ENCODE measurements at places on chromosomes 11 and 22.

GRCh38 chr11:73040046-73040445, 102.1 kb downstream of the FCHSD2 start:
- DNase-seq, result no peak

DNA sequence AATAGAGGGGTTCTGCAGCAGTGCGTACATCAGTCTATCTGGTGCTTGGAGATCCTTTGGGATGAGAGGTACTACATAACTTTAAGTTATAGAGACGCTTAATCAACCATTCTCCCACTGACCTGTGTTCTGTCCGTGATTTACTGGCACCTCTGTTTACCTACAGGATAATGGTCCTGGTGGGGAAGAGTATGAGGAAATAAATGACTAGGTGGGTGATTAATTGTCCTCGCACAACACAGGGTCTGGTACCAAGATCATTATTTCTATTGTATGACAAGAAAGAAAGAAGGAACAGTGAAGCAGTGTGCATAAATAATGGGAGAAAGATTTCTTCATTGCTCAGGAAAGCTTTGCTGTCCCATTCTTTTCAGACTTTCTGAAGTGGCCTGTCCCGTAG, 32.8 kb upstream of the FJX1 start:
- no peak for DNase-seq

GRCh38 chr11:60193687-60194433, 11.0 kb upstream of the MS4A6A start:
- DNase-seq, result peak; percentile 16

GRCh38 chr11:128823753-128824152, 43.3 kb downstream of the KCNJ1 start:
- DNase-seq, result no peak

- no peak for DNase-seq
Measured at GRCh38 chr11:115129473-115130289, 374.5 kb downstream of the CADM1 start.

- no peak for DNase-seq
Measured at GRCh38 chr11:110862407-110862806, 150.2 kb upstream of the ARHGAP20 start.

- no peak for DNase-seq
Measured at GRCh38 chr11:70824605-70825245, 426.4 kb downstream of the CTTN start.

DNA sequence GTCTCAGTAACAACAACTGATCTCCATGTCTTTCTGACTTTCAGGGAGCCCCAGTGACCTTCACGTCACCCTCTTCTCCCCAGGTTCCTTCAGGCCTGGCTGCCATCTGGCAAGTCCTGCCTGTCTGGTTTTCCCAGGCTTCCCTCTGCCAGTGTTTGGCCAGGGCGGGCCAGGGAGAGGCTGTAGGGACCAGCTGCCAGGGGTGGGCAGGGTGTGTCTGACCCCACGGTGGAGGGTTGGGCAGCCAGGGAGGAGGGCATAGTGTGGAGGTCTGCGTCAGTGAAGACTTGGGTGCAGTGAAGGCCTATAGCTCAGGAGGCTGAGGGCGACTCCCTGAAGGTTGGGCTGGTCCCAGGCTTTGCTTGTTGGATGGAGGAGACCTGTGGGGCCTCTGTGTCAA, 11.9 kb upstream of the MRGPRX2 start:
- DNase-seq, result no peak

DNA sequence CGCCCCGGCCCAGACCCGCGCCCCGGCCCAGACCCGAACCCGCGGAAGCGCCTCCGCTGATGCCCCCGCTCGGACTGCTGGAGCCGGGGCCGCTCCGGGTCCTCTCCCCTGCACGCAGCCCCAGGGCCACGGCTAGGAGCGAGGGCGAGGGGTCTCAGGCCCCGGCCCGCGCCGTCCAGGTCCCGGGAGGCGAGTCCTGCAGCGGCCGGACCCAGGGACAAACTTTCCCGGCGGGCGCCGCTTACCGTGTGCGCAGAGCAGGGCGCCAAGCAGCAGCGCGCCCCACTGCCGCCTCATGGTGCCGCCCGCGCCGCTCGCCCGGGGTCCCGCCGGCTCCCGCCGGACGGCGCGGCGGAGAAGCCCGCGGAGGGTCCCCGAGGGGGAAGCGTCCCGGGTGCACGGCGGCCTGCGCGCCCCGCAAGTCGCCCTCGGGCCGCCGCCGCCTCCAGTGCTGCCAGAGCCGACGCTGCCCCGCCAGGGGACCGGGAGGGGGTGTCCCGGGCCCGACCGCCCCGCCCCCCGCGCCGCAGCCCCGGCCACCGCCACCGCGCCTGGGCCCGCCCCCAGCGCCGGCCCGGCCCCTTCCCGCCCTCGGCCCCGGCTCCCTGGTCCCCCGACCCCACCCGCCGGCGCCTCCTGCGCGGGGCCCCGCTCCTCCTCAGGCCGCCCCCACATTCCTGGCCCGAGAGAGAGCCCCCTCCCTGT, at the start of gene LRP4:
Gene LRP4, minus strand, starts transcription at position 468 of the 705 bp plus-strand sequence. Its CDS starts 171 bp downstream, at position 297.
- DNase-seq, result peak; percentile 21

DNA sequence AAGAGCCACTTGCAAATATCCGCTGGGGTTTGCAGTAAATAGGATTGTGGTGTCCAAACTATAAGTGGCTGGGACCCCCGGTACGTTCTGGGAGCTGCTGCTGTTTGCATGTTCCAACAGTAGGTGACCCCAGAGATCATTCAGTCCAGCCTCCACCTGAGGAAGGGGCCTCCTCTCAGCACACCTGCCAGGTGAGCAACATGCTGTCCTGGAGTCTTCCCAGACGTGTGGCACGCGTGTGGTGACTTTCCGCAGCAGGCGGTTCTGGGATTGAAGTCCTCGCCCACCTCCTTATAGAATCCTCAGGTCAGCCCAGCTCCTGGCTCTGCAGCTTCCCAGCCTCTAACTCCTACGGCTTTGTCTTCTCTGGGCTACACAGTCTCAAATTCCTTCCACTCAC, 6.7 kb downstream of the P2RX3 start:
- DNase-seq, result no peak

DNA sequence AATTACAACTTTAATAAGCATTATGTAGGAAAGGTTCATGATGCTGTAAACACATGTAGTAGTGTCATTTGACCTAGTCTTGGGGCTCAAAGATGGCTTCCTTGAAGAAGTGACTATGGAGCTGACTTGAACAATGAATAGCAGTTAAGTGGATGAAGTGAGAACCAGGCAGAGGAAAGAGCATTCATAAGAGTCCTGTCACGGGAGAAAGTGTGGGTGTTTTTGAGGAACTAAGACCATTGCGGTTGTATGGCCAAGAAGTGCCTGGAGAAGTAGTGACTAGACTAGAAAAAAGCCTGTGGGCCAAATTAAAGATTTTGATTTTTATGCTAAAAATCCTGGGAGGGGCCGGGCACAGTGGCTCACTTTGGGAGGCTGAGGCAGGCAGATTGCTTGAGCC, 7.2 kb upstream of the IL18BP start:
- no peak for DNase-seq

- DNase-seq, result no peak
Measured at GRCh38 chr11:93501856-93502255, 41.3 kb downstream of the SMCO4 start.

GRCh38 chr22:41966225-41966606, 3.0 kb upstream of the SEPTIN3 start:
- DNase-seq, result no peak

- no peak for DNase-seq
Measured at GRCh38 chr11:1340111-1340510, 30.7 kb upstream of the TOLLIP start.

GRCh38 chr22:44659140-44659539, 42.9 kb upstream of the PRR5 start:
- DNase-seq, result no peak

GRCh38 chr22:46023558-46023981, 46.6 kb upstream of the WNT7B start:
- DNase-seq, result no peak

GRCh38 chr11:81421251-81421860, 1312.3 kb downstream of the FAM181B start:
- DNase-seq, result no peak

DNA sequence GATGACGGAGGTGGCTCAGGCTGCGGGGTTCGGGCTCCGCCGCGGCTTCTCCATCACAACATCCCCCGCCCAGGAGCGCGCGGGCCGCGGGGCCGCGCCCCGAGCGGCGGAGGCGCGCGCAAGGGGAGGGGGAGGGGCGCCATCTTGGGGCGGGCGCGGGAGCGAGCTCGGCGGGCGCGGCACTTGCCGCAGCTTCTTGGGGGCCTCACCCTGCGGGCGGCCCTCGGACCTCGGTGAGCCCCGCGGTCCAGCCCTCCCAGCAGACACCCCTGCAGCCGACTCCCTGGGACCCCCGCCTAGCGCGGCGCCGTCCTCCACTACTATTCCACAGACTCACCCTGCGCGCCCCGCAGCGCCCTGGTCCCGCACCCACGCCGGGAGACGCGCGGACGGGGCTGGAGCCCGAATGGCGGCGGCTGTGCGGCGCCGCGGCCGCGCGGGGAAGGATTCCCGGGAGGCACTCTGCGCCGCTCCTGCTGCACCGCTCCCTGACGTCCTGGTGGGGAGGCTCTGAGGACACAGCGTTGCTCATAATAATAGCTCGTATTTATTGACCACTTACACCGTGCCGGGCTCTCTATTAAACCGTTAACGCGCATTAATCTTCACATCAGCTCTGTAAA, at the start of gene APBB1:
Gene APBB1, minus strand, starts transcription at position 86 of the 623 bp plus-strand sequence. CDS start 7,747 bp downstream, outside the sequence.
- peak; percentile 75 for DNase-seq

DNA sequence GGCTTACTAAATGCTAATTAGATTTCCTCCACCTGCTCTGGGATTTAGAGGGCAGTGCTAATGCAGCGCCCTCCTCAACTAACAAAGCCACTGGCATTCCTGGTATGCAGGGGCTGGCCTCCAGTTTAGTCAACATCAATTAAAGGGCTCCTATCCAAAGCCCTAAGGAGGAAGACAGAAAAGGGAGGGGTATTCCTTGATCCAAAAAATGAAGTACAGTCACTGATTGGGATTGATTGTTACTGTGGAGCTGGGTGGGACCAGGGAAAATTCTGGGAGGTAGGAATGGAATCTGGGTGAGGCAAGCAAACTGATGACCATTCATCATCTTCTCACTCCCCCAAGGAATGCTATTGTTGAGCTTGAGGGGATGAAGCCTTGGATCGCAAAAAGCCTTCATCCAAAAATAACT, 52.2 kb downstream of the GAB2 start:
- no peak for DNase-seq

DNA sequence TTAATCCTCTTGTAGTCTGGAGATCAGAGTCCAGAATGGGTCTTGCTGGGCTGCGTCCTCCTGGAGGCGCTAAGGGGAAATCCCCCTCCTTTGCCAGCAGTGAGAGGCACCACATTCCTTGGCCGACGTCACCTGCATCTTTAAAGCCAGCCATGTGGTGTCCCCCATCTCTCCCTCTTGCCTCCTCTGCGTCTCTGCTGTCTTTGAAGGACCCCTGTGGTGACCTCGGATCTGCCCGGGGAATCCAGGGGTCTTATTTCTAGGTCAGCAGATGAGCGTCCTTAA, 27.2 kb upstream of the PARVB start:
- DNase-seq, result no peak

DNA sequence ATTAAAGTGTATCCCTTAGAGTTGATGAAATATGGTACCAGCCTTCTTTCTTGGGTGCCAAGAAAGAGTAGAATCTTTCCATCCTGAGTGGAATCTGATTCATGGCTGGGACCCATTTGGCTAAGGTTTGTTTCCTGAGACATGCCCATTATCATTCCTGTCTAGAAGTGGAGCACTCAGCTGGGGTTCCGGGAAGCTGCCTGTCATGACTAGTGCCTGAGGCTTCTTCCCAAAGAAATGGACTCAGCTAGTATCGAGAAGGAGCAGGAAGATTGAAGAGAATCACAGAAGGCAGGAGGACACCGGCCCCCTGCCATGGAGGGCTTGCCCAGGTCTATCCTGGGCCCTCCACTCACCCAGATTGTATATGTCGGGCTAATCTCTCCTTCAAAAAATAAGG, 57.6 kb downstream of the KREMEN1 start:
- no peak for DNase-seq

- DNase-seq, result no peak
Measured at GRCh38 chr22:38924347-38924952, 33.0 kb upstream of the APOBEC3A start.

DNA sequence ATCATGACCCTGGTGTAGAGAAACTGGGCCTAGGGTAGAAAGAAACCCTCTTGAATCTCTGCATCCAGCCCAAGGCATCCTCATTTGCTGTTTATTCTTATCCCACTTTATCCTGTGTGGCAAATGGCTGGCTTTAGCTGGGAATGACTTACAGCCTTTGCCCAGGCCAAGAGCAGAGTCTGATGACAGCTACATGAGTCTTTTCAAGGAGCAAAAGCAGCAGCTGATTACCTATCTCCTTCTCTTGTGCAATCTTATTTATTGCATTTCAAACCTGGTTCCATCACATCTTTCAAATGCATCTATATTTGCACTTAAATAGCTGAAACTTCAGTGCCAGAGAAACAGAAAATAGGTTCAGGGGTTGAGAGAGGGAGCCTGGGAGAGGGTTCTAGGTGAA, 26.1 kb downstream of the SYT13 start:
- no peak for DNase-seq

DNA sequence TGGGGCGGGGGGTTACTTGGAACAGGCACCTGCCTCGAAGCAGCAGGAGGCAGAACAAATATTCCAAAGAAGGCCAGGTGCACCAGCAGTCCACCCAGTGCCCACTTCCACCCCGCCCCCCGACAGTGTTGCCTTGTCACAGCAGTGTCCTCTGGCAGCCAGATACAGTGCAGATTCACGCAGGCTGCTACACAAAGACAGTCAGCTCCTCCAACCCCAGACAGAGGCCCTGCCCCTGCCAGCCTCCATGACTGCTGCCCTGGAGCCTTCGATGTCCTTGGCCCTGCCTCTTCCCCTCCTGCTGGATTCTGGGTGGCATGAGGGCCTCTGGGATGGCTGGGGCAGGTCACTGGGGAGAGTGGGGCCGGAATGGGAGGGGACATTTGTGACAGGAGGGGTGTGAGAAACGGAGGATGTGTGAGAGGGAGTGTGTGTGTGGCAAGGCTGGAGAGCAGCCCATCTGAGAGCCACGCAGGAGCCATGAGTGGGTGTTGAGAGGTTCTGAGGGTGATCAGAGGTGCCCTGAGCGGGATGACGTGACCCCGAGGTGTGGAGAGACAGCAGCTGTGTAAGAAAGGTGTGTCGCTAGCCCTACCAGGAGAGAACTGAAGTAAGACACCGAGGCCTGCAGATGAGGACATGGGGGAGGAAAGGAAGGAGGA, 173.7 kb downstream of the CEP164 start:
- no peak for DNase-seq

DNA sequence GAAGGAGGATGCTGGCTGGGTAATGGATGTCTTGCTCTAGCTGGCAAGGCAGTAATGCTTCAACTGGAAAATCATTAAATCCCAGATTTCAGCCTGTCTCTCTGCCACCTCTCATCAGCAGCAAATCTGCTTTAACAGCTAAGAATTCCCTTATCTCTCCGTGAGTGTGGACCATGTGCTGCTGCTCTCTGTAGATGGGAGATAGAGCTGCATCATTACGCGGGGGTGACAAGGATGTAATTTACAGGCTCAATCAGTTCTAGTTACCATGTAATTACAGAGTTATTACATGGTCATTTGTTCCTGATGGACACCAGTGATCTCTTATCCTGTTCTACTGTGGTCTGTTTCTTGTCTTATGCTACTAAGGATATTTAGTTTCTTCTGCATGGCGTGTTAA, 665.4 kb downstream of the NTM start:
- DNase-seq, result no peak

All from stimulated activated CD4-positive, alpha-beta T cell treated with anti-CD3 and anti-CD28 coated beads, Interleukin-4, amount 100 ng/mL, for 4 hours (primary cell).